AG04450 (cell line): ENCODE measurements at places on chromosomes 4 and X. TPM values are rescaled to one million over a fixed set of nuclear protein-coding genes. Genes with fewer than 3 reads are reported as not detected.

VCX gene
- not detected in 2 replicates for polyA plus RNA-seq

GRCh38 chrX:116285501-116285900, 115.0 kb downstream of the AGTR2 start:
- no peak for DNase-seq

DNA sequence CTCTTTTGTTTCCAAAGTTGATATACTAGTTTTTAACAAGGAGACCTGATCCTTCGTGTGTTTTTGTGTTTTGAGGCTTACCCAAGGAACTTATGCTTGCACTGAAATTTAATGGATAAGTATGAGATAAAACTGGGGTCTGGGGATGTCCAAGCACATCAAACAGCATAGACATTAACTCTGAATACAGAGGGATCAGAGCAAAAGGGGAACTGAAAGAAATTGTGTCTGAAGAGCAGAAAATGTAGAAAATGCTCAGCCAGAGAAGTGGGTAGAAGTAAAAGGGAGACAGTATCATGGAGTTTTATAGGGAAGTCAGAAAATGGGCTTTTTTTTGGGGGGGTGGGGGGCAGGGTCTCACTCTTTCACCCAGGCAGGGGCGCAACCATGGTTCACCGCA, 695.4 kb downstream of the ARAP2 start:
- DNase-seq = no peak

PAGE5 gene
- not detected in 2 replicates for polyA plus RNA-seq

- DNase-seq = no peak
These were observed at the start of gene HOPX for GRCh38 chr4:56681158-56681852. Gene HOPX, minus strand, starts transcription at chr4:56681296. Its CDS starts 23,480 bp downstream, at chr4:56657816.

- no peak for DNase-seq
These were observed 93.0 kb downstream of the TSPAN7 start for GRCh38 chrX:38654302-38654701.

DNA sequence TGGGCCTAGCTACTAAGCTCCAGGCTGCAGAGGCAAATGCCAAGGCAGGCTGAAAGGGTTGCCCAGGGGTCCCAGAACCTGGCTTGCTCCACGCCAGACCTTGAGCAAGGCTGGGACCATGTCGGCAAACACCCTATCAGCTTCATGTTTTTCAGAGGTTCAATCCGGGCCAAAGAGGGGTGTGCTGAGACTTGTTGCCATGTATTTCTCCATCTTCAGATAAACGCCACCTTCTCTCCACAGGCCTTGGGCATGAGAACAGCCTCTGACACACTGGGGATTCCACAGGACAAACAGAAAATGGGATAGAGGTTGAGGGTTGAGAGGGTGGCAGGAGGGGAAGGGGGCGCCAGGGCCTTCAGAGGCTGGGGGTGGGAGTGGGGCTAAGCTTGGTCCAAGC, 8.6 kb downstream of the PJA1 start:
- no peak for DNase-seq

DNA sequence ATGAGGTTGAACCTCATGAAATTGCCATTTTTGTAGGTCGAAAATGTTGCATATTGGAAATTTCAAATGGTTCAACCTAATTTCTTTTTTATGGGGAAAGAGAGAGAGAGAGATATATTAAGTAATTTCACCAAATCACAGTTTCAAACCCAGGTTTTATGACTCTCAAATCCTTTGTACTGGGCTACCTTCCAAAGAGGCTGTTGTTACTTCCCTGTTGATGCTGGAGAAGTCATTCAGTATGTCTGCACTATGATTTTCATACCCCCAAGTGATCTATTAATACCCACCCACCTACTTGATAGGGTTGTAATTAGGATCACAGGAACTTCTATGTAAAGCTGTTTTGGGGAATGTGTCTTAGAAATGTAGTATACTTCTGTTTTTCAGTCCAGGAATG, 109.9 kb downstream of the ZNF330 start:
- no peak for DNase-seq

DNA sequence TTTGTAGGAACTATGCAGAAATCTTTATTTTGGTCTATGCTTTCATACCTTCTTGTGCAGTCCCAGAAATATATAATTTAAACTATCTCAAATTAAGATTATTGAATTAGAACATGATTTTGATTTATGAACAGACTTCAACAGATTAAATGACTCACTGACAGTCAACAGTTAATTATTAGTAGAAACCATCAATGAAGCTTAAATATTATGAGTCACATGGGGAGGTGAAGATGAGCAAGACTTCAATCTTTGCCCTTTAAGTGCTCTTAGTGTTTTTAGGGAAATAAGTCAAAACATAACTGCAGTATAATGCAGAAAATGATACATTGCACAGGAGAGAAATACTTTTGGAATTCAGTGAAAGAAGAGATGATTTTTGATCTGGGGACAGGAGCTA, 81.5 kb upstream of the BMP3 start:
- DNase-seq = no peak

DNA sequence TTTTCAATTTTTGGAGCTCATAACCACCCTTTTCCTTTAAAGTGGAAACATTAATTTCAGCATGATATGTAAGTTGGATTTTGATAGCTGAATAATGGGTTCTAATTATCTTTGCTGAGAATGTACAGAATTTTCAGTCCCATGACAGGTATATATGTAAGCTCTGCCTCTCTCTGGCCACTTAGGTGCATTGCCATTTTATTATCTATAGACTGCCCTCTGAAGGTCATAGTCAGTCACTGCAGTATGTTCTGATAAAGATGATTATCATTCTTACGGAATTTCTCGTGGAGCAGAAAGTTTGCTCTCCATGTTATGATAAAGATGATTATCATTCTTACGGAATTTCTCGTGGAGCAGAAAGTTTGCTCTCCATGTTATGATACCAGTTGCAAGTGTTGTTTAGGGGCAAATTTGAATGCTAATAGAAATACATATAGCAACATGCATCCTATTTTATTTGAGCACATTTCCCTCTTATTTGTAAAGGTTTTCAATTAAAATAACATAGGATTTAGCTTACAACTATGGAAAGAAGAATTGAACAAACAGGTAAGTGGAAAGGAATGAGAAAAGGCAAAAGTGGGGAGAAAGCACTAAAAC, 10.4 kb downstream of the AFP start:
- DNase-seq = no peak

GRCh38 chr4:167775375-167775774, 317.0 kb upstream of the ANXA10 start:
- no peak for DNase-seq

STAP1 gene
- polyA plus RNA-seq = not detected in 2 replicates

SLC30A9 gene
- 63.2 and 82.9 TPM in 2 replicates for polyA plus RNA-seq

DNA sequence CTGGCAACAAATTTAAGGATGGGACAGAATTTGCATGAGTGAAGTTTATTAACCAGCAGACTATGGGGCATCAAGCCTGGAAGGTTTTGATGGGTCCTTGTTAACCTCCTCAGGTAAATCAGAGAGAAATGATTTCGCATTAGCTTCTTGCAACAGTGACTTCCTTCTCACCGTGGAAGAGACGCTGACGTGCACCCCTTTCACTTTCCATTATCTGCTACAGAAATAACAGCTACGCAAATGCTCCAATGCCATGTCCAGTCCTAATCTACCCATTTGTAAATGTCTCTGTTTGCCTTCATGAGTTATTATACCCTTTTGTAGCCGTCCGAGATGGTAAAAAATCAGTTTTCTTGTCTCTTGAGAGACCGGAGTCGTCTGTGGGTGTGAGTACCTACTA, 100.3 kb downstream of the SLC34A2 start:
- no peak for DNase-seq

NLGN3 gene
- 0.36 and 0.42 TPM in 2 replicates for polyA plus RNA-seq

IDUA gene
- 3.9 and 5.9 TPM in 2 replicates for polyA plus RNA-seq

DNA sequence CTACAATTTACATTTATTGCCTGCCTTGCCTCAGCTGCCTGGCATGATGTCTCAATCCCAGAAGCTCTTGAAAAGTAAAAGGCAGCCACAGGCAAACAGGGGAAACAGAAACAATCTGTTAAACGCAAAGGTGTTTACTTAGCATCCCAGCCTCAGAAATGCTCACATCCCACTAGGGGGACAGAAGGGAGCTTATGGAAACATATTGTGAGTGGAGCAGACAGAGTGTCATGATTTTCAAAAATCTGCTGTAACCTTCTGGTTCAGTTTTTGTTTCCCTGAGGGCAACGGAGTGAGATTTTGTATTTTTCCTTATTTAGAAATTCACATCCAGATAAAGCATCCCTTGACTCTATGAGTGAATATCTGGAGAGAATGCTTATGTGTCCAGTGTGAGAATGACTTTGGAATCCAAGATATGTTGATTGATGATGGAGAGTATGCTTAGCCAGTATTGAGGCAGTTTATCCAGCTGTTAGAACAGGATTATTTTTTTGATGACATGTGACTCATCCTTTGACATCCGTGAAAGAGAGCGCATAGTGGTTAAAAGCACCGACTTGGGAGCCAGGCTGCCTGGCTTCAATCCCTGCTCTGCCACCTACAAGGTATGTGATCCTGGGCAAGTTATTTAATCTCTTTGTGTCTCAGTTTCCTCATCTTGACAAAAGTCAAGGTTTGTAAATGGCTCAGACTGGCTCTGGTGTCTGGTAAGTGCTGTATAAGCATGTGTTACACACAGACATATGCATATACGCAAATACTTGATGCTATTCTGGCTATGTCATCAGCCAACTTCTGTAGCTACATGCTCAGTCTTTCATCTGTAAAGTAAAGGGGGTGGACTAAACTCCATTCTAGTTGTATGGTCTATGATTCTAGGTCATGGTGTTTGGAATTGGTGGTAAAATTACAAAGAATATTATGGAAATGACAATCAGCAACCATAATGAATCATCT, 381.2 kb downstream of the RAPGEF2 start:
- DNase-seq = no peak

MAGEA2B gene
- polyA plus RNA-seq = not detected in 2 replicates

DNA sequence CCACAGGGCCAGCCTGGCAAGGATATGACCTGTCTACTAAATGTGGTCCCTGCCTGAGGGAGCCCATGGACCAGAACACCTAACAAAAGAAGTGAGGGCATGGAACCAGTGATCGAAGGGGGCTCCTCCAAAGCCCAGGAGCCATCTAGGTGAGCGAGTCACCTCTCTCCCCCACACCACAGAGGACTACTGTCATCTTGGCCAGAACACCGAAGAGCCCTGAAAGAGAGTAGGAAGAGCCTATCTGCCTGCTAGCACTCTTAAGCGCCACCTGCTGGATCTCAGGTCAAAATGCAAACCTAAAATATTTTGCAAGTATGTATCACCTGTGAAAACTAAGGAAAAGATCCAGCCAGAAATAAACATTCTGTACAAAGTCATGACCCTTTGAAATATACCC, 137.9 kb upstream of the ZXDB start:
- DNase-seq = no peak

GRCh38 chr4:141340458-141340857, 119.8 kb downstream of the ZNF330 start:
- no peak for DNase-seq

DNA sequence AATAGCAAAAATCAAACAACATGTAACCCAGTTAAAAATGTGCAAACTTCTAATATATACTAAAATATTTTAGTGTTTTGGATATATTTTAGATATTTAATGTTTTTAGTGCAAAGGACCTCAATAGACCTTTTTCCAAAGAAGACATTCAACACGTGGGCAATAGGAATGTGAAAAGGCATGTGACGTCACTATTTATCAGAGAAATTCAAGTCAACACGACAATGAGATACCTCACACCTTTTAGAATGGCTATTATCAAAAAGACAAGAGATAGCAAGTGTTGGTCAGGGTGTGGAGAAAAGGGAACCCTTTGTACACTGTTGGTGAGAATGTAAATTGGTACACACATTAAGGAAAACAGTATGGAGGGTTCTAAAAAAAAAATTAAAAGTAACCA, 115.6 kb upstream of the FAM47B start:
- DNase-seq = no peak
